ENCODE measurements at places on chromosomes 13 and 19.

DNA sequence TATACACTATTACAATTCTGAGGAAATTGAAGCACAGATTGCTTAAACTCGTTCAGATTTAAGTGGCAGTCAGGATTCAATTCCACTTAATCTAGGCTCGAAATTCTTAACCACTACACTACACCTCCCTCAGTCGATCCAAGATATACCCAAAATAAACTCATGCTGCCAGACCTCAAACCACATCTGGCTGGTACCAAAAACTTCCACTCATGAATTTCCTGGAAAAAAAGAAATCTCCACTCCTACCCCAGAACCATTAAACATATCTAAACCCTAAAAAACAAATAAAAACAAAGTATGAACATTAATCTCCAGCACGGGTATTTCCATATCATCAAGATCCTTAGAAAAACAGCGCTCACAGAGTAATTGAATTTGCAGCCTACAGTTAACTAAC is 1.1 kb downstream of the ZFP30 start:
- no peak for DNase-seq

DNA sequence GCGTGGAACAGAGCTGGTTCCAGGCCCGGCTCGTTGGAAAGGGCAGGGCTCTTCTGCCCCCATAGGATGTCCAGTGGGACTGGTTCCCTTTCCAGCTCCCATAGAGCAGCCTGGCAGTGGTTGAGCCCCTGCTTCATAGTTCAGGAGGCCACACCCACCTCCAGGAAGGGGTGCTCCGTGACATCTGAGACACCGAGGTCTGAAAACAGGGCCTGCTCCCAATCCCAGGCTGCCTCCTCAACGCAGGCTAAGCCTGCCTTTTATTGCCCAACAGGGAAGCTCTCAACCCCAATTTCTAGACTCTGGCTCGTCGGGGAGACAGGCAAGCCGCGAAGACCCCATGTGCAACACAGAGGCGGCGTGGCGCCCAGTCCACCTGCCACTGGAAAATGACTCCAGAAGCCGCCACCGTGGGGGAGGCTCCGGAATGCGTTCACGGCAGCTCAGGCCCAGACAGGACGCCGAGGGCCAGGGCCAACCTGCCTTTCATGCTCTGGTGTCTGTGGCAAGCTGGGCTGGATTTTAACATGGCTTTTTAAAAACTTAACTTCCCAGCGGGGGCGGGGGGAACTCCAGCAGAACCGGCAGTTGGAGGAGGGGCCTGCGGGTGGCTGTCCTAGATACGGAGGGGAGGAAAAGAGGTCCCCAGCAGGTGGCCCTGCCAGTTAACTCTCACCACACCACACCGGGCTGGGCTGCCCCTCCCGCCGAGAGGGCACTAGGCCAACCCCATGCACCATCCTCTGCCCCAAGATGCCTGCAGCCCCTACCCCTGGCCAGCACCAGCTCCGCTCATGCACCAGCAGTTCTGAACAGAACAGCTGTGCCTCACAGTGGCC is 17.9 kb upstream of the TINCR start:
- DNase-seq, result no peak

DNA sequence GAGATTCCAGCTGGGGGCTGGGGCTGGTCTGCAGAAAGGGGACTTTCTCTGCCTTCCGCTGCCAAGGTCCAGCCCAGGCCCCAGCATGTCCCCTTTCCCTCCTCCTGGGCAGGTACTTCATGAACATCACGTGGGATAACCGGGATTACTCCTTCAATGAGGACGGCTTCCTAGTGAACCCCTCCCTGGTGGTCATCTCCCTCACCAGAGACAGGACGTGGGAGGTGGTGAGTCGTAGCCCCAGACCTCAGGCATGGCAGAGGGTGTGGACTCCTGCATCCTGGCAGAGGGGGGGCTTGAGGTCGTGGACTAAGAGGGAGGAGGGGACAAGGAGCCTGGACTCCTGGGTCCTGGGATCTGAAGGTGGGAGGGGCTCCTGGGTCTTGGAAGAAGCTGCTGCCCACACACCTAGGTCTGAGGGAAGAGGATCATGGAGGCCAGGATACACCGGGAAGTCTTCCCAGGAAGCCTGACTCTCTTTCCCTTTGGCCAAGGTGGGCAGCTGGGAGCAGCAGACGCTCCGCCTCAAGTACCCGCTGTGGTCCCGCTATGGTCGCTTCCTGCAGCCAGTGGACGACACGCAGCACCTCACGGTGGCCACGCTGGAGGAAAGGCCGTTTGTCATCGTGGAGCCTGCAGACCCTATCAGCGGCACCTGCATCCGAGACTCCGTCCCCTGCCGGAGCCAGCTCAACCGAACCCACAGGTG is 20.6 kb downstream of the GRIN2D start:
- DNase-seq, result no peak

- DNase-seq, result no peak
Observed at GRCh38 chr13:38826182-38826813, 139.4 kb downstream of the FREM2 start.

GRCh38 chr19:51398096-51398704 is 7.8 kb upstream of the C19orf84 start:
- no peak for DNase-seq

- DNase-seq, result peak; percentile 29
Observed at GRCh38 chr19:13277104-13277809, 127.0 kb downstream of the IER2 start.

DNA sequence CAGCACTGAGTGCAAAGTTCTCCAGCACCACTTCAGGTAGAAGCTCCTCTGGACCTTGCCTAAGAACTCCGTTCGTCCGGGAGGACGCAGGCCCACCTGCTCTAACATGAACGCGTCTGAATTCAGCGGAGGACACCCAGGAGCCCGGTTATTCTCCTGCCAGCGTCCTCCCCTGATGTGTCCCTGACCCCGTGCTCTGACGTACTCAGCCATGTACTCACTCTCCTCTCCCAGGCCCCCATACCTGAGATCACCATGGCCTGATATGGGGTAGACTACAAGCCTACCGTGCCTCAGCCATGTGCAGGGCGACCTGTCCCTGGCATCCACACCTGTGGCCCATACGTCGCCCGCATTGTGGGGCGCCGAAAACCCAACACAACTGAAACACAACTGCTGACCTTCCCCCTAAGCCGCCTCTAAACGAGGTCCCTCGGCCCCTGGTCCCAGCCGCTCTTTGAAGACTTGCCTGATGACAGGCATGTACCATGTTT is 744 bp upstream of the ZNF584 start:
- no peak for DNase-seq

DNA sequence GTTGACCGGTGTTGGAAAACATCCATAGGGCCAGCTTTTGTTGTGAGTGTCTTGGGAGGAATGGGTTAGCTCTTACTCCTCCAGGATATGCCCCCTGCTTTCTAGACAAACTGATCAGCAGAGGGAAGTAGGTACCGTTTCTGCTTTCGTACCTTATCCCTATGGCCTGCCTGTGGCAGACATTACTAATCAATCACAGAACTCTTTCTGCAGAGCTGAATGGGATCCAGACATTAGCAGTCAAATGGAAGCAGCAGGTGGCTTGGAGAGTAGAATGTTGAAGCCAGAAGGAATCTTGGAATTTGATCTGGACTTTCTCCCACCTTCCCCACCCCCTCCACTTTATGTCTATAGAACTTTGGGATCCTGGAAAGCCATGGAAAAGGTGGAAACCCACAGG is 17.1 kb downstream of the NWD1 start:
- no peak for DNase-seq

DNA sequence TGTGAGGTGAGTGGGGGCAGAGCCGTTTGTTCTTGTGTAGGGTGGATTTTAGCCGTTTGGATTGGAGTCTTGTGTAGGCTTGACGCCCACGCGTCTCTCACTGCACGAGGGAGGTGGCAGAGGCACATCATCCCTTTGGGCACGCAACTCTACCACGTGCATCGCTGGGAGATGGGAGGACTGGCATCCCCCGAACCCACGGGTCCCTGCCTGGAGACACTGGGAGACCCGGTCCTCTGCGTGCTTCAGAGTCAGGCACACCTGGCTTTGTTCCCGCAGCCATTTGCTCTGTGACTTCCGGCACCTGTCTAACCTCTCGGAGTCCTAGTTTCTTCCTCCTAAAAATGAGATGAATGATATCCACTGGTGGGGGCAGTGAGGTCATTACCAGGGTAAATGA is 6.4 kb downstream of the ARHGEF7 start:
- no peak for DNase-seq

GRCh38 chr13:59094181-59094580 is 1069.5 kb downstream of the DIAPH3 start:
- DNase-seq, result no peak

DNA sequence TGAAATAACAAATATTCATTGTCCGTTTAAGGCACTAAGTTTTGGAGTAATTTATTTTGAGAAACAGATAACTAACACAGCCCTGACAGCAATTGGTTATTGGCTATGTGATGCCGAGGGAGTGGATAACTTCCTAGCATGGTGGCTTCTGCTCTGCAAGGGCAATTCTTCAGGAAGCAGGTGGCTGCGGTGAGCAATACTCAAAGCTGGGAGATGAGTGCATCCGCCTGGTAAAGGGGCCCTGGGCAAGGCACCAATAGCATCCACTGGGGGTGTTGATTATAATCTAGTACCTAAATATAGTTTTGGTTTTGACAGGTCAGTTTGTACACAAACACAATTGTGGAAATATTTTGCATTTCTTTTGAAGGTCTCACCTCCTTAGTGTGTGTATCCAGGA is 41.0 kb downstream of the CCDC70 start:
- no peak for DNase-seq

DNA sequence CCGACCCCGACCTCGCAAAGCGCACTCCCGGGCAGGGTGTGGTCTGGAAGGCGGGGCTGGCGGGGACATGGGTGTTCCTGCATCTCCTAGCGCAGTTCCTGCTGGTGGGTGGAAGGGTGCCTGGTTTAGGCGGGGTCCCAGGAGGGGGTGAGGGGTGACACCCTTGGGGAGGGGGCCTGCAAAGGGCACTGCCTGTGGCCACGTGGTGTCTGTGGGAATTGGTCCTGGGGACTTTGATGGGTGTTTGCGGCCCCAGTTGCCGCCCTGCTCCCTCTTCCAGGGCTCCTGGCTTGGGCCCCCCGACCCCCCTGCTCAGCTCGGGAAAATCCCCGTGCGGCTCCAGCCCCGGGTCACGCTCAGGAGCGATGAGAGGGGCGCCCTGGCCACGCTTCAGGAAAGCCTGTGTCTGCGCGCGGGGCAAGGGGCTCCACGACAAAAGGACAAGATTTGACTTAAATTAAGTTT is 19.1 kb downstream of the WTIP start:
- DNase-seq, result no peak

DNA sequence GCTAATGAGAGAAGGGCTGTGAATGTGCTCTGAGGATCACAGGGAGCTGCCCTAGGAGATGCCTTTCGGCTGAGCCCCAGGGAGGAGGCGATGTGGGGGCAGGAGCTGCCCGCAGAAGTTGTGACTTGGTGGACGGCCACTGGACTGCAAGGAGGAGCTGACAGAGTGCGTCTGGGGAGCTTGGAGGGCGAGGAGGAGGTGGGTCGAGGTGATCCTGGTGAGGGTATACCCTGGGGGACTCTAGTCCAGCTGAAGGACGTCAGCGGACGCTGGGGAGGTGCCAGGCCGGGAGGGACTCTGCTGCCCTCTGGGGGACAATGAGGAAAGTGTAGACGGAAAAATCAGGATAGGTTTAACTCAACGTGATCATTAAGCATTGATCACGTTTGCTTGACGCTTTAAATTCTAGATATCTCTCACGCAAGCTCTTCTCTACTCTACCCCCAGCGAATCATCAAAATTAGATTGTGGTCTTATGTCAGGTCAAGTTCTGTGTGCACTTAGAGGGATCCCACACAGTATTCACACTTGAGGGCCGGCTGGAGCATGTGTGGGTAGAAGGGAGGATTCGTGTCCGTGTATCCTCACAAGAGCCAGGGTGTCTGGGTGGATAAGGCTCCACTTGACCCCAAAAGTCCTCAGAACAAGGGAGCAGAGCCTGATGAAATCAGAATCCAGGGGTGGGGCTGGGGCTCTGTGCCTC is 3.3 kb upstream of the CEACAM7 start:
- no peak for DNase-seq
